Cardiac fibroblast (primary cell): ENCODE measurements at places on chromosomes 5 and 9.

DNA sequence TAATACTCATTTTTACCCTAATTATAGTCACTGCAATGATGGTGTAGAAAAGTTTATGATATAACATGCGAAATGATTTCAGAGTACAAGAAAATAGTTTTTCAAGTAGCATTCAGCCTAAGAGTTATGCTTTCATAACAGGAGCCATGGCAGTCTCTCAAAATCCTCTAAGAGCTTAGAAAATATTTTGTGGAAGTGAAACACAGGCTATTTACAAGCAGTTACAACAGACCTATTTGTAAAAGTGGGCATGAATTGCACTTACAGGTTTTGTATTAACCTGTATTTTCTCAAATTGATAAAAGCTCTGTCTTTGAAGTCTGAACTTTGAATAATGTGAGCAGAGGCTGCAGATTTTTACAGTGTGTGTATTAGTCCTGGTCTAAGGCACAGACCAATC, 523.3 kb downstream of the LRRC70 start:
- DNase-seq, result no peak

DNA sequence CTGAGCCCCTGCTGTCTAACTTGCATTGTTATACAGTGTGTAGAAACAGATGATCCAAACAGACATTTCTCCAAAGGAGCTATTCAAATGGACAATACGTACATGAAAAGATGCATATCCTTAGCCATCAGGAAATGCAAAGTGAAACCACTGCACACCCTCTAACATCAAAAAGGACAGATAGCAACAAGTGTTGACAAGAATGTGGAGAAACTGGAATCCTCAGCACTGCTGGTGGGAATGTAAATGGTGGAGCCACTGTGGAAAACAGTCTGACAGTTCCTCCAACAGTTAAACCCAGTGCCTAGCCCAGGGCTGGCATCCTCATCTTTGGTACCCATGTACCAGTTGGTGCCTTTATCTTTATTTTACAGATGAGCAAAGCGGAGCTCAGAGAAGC, 8.5 kb downstream of the ORM2 start:
- no peak for DNase-seq

DNA sequence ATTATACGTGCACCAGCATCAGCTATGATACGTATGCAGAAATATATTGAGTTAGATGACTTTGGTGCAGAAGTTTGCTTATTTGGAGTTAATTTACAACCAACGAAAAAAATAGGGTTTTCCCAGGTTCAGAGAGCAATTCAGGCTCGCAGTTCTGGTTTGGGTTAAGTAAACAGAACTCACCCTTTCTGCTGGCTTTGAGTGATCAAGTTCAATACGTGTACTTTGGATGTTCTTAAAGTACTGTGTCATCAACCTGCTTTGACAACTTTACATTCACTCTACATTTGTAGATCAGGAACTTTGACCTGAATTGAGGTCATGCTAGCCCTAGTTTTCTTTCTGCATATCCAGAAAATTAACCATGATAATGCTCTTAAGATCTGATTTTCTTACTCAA, 40.7 kb downstream of the ACOT12 start:
- no peak for DNase-seq

DNA sequence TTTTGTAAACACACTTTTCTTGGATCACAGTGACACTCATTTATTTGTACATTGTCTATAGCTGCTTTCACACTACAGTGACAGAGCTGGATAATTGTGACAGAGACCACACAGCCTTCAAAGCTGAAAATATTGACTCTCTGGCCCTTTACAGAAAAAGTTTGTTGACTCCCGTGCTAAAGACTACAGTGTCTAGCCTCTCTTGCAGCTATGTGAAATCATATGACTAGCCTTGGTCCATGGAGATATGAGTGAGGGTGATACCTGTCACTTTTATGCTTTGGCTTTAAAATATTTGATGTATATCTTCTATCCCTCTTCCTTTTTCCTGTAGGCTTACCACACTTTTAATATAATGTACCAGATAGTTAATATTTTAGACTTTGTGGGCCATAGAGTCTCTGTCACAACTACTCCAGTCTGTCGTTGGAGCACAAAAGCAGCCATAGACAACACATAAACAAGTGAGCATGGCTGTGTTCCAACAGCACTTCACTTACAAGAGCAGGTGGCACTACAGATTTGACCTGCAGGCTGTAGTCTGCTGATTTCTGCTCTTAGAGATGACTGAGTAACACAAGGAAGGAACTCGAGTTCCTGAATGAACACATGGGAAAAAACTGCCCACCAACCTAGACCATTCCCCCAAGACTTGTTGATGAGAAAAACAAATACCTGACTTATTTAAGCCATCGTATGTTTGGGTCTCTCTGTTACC, 73.5 kb upstream of the ANKRD55 start:
- DNase-seq, result no peak

DNA sequence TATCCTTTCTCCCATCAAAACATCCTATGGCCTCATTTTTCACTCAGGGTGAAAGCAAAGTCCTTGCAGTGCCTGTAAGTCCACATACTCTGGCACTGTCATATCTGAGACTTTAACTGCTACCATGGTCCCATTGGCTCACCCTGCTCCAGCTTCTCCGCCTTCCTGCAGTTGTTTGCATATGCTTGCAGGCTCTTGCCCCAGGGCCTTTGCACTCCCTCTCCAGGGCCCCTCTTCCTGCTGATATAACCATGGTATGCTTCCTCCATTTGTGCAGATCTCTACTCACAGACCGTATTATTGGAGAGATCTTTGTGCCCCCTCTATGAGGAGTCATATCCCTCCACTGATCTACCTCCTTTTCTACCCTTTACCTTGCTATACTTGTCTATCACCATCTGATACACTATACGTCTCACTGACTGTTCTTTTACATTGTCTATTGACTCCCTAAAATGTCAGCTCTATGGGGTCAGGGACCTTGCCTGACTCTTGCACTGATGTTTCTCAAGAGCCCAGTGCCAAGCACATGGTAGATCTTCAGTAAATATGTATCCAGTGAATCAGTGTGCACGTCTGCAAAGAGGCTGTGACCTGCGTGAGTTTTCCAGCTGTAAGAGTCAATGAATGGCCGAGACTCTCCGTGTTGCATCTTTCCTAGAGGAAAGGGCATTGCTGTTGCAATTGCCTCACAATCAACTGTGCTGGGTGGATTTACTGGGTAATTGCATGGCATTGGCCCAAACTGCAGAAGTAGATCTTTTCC, 81.7 kb upstream of the CPEB4 start:
- DNase-seq, result no peak

GRCh38 chr9:129253803-129254381, 75.8 kb upstream of the IER5L start:
- DNase-seq, result peak; percentile 43

- DNase-seq, result no peak
These were observed 881 bp upstream of the B4GALT1 start for GRCh38 chr9:33167972-33168461.

- peak; percentile 71 for DNase-seq
These were observed 23.6 kb downstream of the PCDHGC5 start for GRCh38 chr5:141512390-141512910.

DNA sequence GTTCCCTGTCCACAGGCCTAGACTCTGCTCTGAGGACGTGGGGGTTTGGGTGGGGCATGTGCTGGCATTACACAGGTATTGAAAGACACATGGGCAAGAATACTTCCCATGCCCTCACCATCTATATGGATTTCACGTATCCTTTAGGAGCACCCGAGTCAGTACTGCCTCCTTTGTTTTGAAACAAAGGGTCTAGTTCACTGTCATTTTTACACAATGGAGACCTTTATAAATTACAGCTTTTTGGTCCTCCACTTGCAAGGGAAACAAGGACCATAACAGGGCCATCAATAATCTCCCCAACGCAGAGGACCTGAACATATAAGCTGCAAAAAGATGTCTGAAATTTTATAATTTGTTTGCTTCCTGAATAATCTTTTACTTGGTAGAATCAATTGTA, 24.9 kb upstream of the CRHBP start:
- DNase-seq, result no peak

DNA sequence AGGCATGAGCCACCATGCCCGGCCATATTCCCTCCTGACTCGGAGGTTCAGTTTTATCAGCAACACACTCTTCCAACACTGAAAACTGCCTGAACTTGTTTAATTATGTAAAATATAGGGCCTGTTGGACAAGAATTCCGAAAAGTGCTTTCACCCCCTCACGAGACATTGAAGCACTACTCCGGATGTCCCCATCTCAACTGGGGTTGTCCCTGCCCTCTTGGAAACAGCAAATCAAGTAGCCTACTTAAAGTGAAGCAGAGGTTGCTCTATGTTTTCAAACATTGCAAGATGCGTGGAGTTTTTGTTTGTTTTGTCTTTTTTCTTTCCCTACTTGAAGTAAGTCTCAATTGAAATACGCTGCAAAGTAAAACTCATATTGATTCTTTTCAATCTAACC, 7.6 kb downstream of the PTGER4 start:
- DNase-seq, result no peak

DNA sequence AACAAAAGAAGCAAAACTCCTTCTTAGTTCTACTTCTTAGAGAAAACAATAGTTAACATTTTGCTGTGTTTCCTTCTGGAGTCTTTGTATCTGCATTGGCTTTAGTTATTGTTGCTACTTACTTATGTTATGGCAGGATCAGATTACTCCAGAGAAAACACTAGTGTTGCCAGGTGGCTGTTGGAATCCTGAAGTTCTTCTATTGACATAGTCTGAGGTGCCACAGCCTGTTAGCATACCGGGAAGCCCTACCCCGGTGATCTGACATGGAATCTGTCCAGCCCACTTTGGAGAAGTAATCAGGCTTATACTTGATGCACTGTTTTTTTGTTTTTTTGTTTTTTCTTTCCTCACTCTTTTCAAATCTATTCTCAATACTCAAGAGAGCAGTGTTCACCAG, 68.5 kb upstream of the CEP78 start:
- DNase-seq, result no peak

- DNase-seq, result no peak
These were observed 923.5 kb upstream of the CDH10 start for GRCh38 chr5:25568294-25568693.

GRCh38 chr9:22449719-22450118, 3.1 kb downstream of the DMRTA1 start:
- DNase-seq, result no peak

DNA sequence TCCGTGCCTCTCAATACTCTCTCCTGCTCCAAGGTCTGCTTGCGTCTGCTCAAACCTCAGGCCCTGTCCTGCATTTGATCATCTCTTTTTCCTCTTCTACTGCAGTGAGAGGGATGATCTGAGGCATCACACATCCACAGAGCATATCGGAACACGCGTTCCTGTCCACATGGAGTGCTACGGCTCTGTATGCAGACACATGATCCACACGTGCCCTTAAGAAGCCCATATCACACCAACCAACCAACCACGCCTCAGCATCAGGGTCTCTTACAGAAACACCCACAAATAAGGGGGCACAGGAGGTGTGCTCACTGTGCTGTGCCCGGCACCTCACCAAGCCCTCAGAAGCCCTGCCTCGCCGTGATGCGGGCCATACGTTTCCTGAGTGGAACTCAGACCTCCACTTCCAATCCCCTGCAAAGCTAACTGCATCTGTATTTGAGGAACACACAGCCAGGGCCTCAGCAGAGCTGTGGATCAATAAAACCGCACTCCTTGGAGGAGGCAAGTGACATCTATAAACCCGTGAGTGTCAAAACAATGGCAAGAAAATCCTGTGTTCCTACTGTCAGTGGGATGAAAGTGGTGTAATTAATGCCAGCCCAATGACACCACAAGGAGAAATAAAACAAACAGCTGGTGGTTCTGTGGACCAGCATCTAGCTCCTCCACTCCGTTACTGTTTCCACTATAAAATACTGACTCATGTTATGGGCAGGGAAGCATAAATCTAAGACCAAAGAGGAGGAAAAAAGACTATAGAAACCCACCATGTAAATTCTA, 40.4 kb downstream of the AK8 start:
- no peak for DNase-seq

- DNase-seq, result peak; percentile 51
These were observed 93.2 kb downstream of the MYO10 start for GRCh38 chr5:16842896-16843295.

GRCh38 chr9:2128618-2129017, 113.5 kb downstream of the SMARCA2 start:
- DNase-seq, result no peak

DNA sequence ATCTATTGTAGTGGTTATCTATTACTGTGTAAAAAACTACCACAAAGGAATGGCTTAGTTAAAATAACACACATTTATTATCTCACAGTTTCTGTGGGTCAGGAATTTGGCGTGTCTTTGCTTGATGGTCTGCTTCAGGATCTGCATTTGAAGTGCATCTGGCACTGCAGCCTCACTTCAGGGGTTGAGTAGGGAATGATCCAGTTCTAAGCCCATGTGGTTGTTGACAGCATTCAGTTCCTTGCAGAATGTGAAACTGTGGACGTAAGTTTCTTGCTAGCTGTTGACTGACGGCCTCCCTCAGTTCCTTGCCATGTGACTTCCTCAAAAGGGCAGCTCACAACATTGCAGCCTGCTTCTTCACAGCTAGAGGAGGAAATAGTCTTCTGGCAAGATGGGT, 2.1 kb upstream of the OGN start:
- DNase-seq, result no peak

DNA sequence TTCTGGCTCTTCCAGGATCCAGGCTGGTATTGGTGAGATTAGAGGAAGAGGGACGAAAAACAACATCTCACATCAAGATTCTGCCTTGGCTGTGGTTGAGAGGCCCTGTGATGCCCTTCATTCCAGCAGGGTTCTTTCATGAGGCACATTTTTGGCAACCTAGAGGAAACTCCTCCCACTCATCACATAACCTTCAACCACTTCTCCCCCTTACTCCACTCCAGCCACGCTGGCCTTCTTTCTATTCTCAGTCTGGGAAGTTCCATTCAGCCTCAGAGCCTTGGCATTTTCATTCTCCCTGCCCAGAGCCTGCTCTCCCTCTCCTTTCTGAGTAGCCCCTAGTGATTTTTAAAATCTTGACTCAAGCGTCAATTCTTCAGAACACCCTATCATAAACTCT, 337.5 kb downstream of the ZSWIM6 start:
- DNase-seq, result peak; percentile 4

GRCh38 chr5:111930905-111931461, 174.0 kb upstream of the NREP start:
- peak; percentile 84 for DNase-seq

DNA sequence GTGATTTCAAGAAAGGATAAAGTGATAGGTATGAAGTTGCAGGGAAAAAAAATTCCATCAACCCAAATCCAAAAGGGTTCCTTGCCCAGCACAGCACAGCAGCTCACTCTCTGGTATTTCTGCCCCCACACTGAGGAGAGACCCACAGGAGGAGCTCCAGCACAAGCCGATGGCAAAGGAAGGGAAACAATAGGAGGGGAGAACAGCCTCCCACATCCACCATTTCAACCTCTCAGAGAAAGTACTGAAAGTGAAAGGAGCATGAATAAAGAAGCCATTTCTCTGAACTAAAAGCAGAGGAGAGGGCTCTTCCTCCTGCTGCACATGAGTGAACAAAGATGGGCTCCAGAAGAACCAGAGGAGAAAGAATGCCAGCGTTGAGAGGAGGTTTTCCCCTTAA, 54.9 kb upstream of the ZSWIM6 start:
- DNase-seq, result peak; percentile 75

- DNase-seq, result no peak
These were observed 1.6 kb downstream of the LIFR start for GRCh38 chr5:38554861-38555260.
